Osteocyte (in vitro differentiated cells): ENCODE measurements at places on chromosomes 4 and X. TPM values are rescaled to one million over a fixed set of nuclear protein-coding genes. Genes with fewer than 3 reads are reported as not detected.

DNA sequence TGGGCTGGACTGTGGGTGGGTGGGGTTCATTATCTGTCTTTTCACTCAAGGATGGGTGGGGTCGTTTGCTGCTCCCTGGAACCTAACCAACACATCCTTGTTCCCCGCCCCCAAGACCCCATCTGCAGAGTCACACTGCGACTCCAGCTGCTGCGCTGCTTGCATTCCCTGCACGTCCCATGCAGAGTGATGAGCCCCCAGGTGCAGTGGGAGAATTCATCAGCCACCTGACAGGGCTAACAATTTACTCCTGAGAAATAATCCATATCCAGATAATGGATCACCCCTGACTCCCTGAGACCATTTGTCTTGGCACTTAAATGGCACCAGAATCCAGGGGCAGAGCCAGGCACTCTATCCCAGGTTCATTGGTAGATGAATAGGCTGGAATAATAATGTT, 12.4 kb upstream of the ARHGAP36 start:
- DNase-seq, result no peak

GRCh38 chrX:99613041-99613440, 797.0 kb downstream of the PCDH19 start:
- no peak for DNase-seq

Gene BBS12
- 3.3 and 3.6 TPM in 2 replicates for total RNA-seq

DNA sequence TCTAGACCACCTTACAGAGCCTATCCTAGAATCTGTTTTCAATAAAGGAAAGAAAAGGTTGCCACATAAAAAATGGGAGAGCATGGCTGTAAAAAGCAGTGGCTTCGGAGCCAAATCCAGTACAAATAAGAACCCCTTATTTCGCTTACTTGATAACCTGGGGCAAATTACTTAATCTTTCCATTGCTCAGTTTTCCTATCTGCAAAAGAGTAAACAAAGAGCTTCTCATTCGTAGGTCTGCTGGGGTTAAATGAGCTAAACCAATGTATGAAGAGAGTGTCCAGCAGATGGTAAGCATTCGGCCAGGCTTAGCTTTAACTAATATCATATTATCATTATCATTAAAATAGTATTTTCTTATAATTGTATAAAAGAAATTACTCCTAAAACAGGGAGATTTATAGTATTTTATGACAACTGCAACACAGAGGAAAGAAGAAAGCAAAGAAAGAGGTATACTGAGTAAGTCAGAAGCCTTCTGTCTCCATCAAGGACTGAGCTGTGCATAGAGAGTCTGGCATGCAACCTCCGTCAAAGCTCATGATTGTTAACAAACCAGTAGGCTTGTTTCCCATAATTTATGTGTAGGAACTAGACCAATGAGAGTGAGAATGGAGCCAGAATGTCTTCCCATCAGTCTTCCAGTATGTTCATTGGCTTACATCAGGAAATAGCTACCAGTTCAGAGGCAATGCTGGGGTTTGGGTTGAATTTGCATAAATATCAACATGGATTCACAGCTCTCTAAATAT, 364.9 kb downstream of the UNC5C start:
- DNase-seq, result no peak

Gene USP26
- total RNA-seq, result not detected in 2 replicates

DNA sequence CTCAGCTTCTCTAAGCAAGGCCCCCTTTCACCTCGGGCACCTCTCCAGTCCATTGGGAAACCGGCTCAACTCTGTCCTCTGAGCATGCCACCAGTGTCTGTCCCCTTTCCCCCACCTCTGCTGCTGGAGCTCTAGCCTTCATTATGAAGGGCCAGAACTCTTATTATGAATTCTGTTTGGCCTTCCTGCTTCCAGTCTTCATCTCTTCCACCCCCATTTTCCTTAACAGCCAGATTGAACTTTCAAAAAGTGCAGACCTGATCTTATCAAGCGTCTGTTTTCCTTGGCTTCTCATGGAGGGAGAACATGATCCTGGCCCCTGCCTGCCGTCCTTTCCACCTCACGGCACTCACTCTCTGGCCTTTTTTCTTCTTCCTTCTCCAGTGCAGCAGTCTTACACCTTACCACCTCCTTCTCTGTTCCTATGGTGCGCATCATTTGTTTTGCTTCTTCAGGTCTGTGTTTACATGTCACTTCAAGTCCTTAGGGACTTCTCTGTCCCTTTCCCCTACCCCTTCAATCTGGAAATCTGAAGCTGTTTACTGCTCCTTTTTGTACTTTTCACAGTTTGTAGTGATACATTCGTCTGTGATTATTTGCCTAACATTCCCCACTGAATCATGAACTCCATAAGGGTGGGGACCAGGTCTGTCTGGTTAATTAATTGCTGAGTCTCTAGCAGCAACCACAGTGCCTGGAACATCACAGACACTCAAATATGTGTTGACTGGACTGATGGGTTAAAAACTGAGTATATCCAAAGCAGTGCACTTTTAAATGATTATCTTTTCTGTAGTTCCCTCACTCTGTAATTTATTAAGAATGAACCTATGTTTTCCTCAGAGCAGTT, 55.8 kb downstream of the FNIP2 start:
- DNase-seq, result no peak

GRCh38 chr4:152590179-152591031, 54.5 kb upstream of the FBXW7 start:
- no peak for DNase-seq

DNA sequence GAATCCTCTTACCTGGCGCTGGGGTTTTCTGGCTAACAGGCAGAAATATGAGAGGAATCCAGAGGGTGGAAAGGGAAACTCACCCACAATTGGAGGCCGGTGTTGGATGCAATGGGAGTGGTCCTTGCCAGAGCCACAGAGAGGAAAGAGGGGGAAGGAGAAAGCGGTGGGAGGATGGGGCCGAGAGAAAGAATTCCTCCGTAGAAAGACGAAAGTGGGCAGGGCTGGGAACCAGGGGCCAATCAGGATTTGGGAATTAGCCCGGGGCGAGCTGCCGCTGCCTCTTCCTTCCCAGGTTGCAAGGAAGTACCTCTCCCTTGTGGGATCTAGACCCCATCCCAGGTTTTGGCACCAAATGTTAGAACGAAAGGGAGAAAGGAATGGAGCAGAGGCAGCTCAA, 83.1 kb upstream of the SPIN4 start:
- no peak for DNase-seq

Gene CCSER1
- 0.13 TPM in 1 of 2 replicates, not detected in the other for total RNA-seq

- DNase-seq, result no peak
These were observed 8.9 kb upstream of the AGA start for GRCh38 chr4:177451108-177451500.

DNA sequence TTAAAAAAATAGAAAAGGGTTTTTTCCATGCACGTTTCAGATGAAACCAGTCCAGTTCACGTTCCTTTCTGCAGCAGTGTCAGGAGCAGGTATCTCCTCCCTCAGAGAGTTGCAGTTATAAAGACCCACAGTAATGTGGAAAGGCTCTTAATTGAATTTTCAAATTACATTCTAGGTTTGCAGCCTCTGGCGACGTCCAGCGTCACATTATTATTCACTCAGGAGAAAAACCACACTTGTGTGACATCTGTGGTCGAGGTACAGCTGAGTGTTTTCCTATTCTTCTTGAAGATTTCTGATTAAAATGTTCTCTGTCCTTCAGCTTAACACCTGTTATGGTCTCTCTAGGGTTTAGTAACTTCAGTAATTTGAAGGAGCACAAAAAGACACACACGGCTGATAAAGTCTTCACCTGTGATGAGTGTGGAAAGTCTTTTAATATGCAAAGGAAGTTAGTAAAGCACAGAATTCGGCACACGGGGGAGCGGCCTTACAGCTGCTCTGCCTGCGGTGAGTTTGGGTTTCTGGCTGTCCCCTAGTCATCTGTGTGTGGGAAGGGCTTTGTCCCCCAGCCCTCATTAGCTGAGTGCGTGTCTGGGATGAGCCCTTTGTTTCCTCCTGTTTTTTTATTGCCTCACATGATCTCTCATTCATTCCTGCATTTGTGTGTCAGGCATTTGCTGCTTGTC, 25.6 kb downstream of the ZBTB49 start:
- no peak for DNase-seq

Gene NDUFC1
- 40.9 and 43.7 TPM in 2 replicates for total RNA-seq

Gene CFAP299
- total RNA-seq, result not detected in 2 replicates

- no peak for DNase-seq
These were observed 9.2 kb downstream of the MAD2L1 start for GRCh38 chr4:120057416-120057815.

Gene CNKSR2
- total RNA-seq, result 1.1 and 2.5 TPM in 2 replicates

DNA sequence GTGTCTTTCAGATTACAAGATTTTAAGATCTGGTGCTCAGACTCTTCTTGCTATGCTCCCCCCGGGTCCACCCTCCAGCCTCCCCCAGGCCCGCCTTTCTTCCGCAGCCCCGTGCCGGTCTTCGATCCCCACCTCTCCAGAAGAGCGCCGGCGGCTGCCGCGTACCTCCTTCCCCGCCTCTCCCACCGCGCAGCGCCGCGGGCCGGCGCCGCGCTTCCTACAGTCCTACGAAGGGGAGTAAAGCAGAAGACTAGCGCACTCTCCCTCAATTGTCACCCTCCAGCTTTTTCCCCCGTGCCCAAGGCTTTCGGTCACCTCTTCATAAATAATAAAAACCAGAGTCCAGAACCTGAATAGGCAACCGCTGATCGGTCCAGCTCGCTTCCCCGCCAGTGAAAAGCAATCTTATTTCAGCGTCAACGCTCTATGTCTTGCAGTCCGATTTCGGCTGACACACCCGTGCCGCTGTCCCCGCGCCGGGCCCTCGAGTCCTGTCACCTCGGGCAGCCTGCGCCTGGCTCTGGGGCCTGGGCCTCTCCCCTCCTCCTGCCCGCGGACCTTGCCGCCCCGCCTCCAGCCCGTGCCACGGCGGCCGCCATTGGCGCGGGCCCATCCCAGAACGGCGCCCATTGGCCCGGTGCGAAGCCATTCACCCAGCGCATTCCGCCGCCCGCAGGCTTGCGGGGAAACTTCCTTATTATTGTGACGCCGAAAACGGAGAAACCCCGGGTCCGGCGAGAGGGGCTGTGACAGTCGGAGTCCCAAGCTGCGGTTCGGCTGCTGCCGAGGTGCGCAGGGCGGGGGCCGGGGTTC, at the start of gene HERC3:
TSS of gene HERC3 (plus strand) at position 694 of the 813 bp plus-strand sequence. CDS start 13,344 bp downstream, outside the sequence.
- DNase-seq, result peak; percentile 96

Gene F9
- not detected in 2 replicates for total RNA-seq

DNA sequence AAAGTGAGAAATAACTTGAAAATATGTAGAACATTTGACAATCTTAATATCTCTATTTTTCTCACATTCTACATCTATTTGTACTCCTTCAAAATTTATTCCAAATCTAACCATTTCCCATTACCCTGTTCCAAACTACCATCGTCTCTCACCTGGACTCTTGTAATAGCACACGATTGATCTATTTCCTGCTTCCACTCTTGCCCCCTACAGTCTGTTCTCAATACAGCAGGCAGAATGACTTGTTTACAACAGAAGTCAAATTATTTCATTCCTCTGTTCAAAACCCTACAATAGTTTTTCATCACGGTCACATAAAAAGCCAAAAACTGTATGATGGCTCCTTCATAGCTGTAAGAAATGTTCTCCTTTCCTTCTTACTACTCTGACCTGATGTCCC, 21.1 kb upstream of the LUZP4 start:
- DNase-seq, result no peak

Gene UGT2A1
- not detected in 2 replicates for total RNA-seq

DNA sequence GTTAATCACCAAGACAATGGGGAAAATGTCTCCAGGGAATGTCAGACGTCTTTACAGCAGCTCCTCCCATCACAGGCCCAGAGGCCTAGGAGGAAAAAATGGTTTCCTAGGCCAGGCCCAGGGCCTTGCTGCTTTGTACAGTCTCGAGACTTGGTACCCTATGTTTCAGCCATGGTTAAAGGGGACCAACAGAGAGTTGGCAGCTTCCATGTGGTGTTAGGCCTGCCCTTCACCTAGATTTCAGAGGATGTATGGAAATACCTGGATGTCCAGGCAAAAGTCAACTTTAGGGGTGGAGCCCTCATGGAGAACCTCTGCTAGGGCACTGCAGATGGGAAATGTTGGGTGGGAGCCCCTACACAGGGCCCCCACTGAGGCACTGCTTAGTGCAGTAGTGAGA, 38.5 kb downstream of the ABCG2 start:
- no peak for DNase-seq

DNA sequence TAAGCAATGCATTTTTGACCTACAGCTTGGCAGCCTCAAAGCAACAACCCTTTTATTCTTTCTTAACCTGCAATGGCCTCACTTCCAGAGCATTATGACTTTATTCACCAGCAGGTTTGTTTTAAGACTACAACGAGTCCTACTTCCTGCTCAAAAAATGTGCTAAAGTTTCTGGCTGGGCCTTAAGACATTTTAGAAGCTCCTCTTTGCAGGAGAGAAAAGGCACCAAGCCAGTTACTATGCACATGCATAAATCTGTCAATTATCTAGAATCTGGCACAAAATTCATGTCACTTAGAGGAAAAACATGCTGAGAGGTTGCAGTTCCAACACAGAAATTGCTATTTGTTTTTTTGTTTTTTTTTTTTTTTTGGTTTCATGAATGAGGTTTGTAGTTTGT, 223.0 kb upstream of the EPHA5 start:
- no peak for DNase-seq

Gene NONO
- total RNA-seq, result 465 and 499 TPM in 2 replicates

DNA sequence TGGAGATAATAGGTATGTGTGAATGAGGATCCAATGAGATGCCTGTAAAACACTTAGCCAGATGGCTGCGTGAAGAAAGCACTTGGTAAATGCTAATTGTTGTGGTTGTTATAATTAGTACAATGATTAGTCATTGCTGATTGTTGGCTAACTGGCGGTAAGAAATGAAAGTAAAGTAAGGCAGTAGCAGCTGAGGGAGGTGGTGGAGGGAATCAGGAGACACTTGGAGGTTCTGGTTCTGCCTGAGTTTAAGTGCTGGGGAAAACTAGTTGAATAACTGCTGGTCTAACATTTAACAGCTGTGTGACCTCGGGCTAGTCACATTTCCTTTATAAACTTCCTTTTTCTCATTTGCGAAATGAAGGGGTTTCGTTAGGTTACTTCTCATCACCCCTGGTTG, 30.9 kb downstream of the CD38 start:
- DNase-seq, result no peak

GRCh38 chrX:154026136-154027021, 6.7 kb upstream of the IRAK1 start:
- DNase-seq, result no peak

Gene NXF2
- not detected in 2 replicates for total RNA-seq

Gene FMR1NB
- not detected in 2 replicates for total RNA-seq

GRCh38 chr4:173074501-173074946, 94.1 kb upstream of the GALNT7 start:
- no peak for DNase-seq

DNA sequence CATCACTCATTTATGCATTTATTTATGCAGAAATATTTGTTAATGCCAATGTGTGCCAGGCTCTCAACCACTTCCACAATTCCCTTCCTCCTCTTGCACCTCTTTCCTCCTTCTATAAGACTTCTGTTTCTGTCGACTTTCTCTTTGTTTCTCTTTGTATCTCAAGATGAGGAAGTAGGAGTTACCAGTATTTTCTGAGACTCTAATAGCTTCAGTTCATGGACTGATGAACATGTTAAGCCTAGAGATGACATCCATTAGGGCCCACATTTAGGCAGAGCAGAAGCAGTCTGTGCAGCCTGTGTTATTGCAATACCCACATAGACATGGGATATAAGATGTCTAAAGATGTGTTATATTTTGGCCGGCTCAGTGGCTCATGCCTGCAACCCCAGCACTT, 241.8 kb upstream of the SMIM31 start:
- no peak for DNase-seq

- DNase-seq, result no peak
These were observed 5.3 kb downstream of the ASB11 start for GRCh38 chrX:15310117-15310516.

GRCh38 chr4:107278791-107279483, 242.8 kb upstream of the DKK2 start:
- no peak for DNase-seq
